ENCODE measurements at places on chromosomes 7 and 10.

DNA sequence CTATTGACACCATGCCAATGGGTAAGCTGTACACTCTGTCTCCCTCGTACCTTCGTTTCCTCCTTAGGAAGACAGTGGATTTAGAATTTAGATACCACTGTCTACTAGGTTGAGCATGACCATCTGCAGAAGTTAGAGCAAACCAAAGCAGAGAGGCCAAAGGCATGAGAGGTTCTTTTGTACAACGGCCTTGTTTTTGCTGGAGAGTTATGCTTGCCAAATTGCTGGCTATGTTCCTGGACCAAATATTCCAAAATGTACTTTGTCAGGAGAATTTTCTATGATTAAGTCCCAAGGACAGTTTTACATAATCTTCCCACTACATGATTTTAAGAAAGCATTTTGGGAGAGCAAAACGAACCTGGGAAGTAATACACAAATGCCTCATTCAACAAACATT is 47.9 kb upstream of the PLCE1 start:
- no peak for DNase-seq

- DNase-seq, result peak; percentile 48
Observed at GRCh38 chr10:16832351-16833080, 15.3 kb upstream of the RSU1 start.

- no peak for DNase-seq
Observed at GRCh38 chr7:5183899-5184298, 6.1 kb upstream of the WIPI2 start.

GRCh38 chr7:106068986-106069385 is 43.1 kb downstream of the SYPL1 start:
- no peak for DNase-seq

GRCh38 chr7:98841179-98841997 is 28.4 kb downstream of the TMEM130 start:
- DNase-seq, result peak; percentile 89

DNA sequence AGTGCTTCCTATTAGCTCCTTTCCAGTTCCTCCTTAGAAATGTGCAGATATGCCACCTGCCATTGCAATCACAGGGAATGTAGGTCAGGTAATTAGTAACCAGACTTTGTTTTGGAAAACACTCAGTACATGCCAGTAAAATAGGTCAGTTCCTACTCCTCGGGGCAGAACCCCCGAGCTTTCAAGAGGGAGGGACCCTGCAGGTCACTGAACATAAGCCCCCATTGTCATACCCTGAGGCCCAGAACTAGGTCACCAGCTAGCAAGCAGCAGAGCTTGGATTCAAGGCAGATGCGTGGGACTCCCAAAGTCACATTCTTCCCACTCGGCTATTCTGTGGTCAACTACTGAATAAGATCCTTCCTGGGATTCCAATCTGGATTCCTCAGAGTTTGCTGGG is 104.8 kb downstream of the PPP1R3C start:
- DNase-seq, result no peak

- no peak for DNase-seq
Observed at GRCh38 chr7:2710901-2711551, 23.0 kb downstream of the AMZ1 start.

DNA sequence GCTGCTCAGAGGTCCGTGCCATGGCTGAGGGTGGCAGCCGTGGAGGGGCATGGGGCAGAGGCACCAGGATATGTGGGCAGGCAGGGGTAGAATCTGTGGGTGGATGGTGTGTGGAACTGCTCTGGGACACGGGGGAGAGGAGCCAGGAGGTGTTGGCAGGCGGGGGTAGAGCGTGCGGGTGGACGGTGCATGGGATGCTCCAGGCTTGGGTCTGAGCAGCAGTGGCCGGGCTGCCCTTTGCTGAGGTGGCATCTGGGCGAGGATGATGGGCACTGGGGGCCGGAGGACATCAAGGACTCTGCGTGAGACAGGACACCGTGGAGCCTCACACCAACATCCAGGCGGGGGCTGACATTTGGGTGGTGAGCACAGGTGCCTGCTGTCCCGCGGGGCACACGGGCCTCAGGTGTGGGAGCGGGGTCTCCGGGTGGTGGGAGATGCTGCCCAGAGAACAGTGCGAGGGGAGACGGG is 46.2 kb downstream of the JAKMIP3 start:
- DNase-seq, result no peak

DNA sequence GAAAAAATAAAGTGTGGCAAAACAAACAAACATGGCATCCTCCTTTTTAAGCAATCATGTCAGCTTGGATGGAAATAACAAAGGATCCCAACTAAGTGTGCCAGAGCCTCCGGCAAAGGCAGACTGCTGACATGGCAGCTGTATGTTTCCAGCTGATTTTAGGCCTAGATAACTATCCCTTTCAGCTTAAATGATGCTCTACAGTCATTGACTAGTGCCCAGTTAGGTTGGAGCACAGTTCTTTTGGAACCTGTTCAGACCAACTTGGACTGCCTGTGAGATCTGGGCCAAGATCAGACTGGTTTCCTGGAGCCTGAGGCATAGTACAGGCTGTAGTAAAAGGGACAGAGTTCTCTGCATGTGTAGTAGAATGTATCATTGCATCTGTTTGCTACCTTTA is 128.7 kb downstream of the DYNC1I1 start:
- DNase-seq, result no peak

GRCh38 chr7:65955718-65956117 is 26.3 kb downstream of the GUSB start:
- DNase-seq, result no peak

DNA sequence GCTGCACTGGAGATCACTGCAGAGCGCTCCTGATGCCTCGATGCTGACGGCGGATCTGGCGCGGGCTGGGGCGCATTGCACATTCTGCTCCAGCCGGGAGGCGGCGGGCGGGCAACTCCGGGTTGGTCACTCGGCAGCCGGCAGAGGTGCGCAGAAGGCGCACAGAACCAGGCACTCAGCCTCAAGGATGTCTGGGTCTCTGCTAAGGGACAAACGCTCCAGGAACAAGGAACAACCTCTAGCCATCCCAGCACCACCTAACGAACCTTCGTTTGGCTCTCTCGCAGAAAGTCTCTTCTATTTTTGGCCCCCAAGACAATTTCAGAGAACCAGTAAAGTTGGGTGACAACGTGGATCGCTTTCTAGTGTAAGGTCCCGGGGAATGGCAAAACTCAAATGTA is 254.6 kb downstream of the OTUD1 start:
- no peak for DNase-seq

GRCh38 chr7:26685606-26686005 is 178.8 kb downstream of the SKAP2 start:
- DNase-seq, result peak; percentile 35

- no peak for DNase-seq
Observed at GRCh38 chr7:106248600-106248999, 36.2 kb downstream of the NAMPT start.

DNA sequence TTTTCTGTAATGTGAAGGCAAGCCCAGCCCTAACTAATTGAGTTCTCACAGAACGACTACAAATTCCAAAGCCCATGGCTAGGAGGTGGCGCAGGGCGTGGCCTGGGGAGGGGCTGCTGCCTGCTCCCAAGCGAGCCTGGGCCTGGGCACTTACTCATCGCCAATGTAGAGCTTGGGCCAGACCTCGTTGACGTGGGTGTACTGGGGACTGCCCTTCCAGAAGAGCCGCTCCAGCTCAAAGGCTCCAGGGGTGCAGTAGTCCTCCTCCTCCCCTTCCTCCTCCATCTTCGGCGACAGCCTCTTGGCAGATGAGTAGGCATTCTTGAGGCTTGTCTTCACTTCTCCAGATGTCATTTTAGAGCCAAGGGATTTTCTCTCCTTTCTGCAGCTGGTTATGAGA is 53.3 kb upstream of the SAMD8 start:
- DNase-seq, result no peak

DNA sequence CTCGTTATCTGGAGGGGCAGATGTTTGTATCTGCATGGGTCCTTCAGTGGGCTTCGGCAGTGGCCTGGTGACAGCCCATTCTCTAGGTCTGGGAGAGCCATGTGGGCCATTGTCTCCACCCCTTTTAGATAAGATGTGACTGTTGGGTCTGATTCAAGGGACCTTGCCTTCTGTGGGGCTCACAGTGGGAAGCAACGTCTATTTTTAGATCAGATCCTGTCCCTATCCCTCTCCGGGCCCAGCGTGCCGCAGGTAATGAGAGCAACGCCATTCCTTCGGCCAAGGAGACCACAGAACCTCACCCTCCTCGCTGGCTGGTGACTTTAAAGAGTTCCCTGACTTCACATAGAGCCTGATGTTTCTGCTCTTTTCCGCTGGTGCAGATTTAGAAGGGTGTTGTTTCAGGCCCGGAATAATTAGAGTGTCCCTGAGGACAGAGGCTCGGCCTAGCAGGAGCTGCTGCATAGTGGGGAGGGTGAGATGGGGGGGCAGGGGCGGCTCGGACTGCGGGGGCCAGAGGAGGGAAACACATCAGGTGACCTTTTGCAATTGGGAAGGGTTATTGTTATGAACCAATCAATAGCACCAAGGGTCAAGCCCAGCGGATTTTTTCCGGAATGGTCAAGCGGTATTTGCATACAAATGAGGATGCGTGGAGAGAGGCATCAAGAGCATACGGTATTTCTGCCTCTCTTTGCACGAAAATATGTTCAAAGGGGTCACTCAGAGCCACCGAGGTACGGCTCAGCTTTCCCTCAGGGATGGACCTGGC is 503.0 kb upstream of the FOXK1 start:
- no peak for DNase-seq

- DNase-seq, result no peak
Observed at GRCh38 chr7:155529845-155530244, 16.5 kb downstream of the CNPY1 start.

DNA sequence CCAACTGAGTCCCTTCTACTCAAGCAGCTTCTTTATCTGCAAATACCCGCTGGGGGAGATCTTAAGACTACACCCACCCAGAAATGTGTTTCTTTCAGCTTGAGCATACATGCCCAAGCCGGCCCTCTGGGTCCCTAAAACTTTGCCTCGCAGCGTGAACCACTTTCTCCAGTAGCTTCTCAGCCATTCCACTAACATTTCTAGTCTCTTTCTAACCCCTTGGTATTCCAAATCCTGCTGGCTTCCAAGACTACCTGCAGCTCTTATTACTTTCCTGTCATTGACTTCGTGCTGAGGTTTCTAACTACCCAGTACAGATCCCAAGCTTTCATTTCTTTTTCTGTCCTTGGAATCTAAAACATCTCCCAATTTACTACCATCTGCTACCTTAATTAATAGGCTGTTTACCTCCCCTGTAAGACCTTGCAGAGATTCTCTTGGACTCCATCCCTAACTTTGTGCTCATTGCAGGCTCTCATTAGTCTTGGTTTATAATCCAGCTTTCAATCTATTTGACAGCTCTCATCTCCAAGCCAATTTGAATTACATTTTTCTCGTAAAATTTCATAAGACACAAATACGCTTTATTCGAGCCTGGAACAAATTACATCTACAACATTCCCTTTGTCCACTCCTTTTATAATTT is 153.6 kb downstream of the FGFR2 start:
- DNase-seq, result no peak

DNA sequence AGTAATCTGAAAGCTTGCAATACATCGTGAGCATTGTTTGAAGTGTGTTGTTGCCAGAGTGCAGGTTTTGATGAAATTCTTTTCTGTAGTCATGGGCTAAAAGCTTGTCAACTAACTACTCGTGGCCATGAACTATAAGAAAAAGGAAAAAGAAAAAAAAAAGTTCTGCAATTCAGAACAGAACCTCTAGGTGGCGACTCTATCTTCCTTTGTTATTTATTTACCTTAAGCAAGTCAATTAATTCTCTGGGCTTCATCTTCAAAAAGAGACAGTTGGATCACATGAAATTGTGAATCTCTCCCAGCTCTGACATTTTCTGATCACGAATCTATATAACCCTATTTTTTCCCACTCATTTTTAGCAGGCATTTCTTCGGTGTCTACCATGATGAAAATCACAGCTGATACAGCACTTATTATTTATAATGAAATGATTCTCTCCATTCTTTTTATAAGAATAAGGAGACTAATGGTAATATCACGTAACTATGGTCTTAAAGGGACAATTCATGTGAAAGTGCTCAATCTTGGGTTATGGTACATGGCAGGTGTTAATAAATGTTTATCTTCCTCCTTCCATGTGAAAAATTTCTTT is 18.8 kb downstream of the TMEM196 start:
- peak; percentile 20 for DNase-seq

DNA sequence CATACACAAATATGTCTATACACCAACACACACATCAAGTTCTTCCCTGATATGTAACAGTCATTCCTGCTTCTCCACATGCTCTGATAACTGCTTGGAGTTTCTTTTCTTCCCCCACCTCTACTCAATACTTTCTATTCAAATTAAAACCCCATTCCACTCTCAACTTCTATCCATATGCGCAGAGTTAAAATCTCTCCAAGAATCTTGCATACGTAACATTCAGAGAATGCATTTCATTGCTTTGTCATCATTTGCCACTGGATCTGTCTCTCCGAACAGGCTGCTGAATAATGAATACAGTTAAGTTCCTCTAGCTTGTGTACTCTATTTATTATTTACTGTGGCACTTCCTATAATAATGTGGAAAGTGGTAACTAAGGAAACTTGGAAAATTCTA is 68.8 kb downstream of the DGKB start:
- no peak for DNase-seq

- no peak for DNase-seq
Observed at GRCh38 chr7:11576310-11576709, 255.7 kb downstream of the THSD7A start.

GRCh38 chr10:18583575-18584270 is 67.7 kb downstream of the NSUN6 start:
- DNase-seq, result peak; percentile 28

- no peak for DNase-seq
Observed at GRCh38 chr7:136509466-136509865, 359.0 kb upstream of the CHRM2 start.

GRCh38 chr10:80485076-80485945 is 31.2 kb downstream of the TSPAN14 start:
- no peak for DNase-seq

DNA sequence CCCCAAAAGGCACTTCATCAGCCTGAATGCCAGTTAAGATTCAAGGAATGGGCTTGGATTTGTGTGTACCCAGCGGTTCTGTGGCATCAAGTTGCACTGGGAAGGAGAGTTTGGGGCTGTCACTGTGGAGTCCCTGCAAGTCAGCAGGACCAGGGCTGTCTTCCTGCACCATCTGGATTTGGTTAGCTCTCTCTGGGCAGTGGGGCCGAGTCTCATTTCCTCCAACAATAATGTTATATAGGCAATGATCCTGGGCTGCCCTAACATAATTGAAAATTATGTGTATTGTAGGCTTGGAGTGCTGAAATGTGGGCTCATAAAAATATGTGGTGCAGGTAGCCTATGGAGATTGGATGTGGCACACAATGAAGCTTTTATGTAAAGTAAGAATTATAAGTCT is 87.2 kb downstream of the TCF7L2 start:
- DNase-seq, result no peak

All from HCEC 1CT (cell line).